Glutamatergic neuron (in vitro differentiated cells): ENCODE measurements at places on chromosomes 12 and 14. TPM values are rescaled to one million over a fixed set of nuclear protein-coding genes. Genes with fewer than 3 reads are reported as not detected.

GRCh38 chr14:37179896-37180502 is 7.6 kb upstream of the SLC25A21 start:
- no peaks in the 10 kb centered on the region for H3K36me3 ChIP-seq
- no peak for DNase-seq
- H3K27ac ChIP-seq: no peak overlapping the region

Gene FGD4
- total RNA-seq: 105 TPM

- H3K27ac ChIP-seq: no peak overlapping the region
- no peak for DNase-seq
- peaks cover 3% of the 10 kb centered on the region for H3K27me3 ChIP-seq
- peaks cover 2% of the 10 kb centered on the region for H3K4me1 ChIP-seq
- H3K36me3 ChIP-seq: peaks cover 18% of the 10 kb centered on the region
Measured at GRCh38 chr14:104326848-104327247, 188.5 kb downstream of the KIF26A start.

DNA sequence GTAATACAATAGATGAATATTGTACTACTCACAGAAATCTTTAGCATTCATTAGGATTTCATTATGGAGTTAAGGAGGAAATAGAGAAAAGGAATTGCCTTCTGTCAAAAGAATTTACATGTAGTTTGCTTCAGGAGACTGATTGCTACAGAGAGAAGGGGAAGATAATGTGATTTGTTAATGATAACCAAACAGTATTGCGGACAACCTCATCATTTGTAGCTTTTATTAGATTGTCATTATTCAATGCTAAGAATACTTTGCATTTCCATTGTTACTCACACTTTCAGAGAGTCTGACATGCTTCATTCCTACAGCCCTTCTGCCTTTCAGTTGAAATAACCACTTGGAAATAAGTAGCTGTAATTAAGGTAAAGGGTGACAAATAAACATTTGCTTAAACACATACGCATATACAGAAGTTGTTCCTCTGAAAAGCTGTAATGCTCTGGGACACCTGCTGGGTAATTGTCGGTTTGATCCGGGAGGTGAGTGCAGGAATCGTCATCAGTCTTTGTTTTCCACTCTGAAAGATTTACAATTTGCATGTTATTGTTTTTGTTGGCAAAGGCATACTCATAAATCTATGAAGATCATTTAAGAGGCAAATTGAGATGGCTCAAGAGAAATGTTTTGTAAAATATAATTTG is 600.2 kb downstream of the TRHDE start:
- H3K4me3 ChIP-seq: no peak overlapping the region
- peaks cover 5% of the 10 kb centered on the region for H3K36me3 ChIP-seq
- no peaks in the 10 kb centered on the region for H3K27me3 ChIP-seq
- H3K27ac ChIP-seq: no peak overlapping the region

GRCh38 chr12:6952863-6953441 is 1.8 kb downstream of the PTPN6 start:
- H3K4me1 ChIP-seq: no peaks in the 10 kb centered on the region
- no peak for DNase-seq
- no peak overlapping the region for H3K27ac ChIP-seq
- peaks cover 9% of the 10 kb centered on the region for H3K27me3 ChIP-seq

GRCh38 chr12:105677672-105678071 is 347.2 kb downstream of the C12orf75 start:
- H3K27ac ChIP-seq: no peak overlapping the region
- H3K4me1 ChIP-seq: no peaks in the 10 kb centered on the region
- H3K36me3 ChIP-seq: peaks cover 4% of the 10 kb centered on the region
- peaks cover 2% of the 10 kb centered on the region for H3K27me3 ChIP-seq
- DNase-seq: no peak

DNA sequence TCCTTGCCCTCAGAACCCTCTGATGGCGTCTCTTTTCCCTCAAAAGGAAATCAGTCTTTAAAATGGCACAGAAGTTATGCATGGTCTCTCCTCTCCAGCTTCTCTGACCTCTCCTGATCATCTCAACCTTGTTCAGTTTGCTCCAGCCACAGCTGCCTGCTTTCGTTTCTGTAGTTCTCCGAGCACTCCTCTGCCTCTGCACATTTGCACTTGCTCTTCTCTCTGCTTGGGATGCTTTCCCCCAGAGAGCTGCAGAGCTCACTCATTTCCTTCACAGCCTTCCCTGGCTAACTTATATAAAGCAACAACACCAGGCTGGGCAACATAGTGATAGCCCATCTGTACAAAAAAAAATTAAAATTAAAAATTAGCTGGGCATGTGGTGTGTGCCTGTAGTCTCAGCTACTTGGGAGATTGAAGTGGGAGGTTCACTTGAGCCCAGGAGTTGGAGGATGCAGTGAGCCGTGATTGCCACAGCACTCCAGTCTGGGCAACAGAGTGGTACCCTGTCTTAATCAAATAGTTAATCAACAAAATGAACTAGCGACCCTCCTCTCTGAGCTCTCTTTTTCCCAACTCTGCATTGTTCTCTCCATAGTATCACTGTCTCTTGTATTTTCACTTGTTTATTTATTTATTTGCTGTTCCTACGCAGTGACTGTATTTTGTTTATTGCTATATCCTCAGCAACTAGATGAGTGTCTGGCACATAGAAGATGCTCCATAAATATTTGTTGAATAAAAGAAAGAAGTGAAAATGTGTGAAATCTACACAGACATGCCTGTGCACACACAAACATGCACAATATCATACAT is 37.7 kb downstream of the PPFIBP1 start:
- no peaks in the 10 kb centered on the region for H3K36me3 ChIP-seq
- H3K27me3 ChIP-seq: no peaks in the 10 kb centered on the region
- no peak for DNase-seq
- H3K4me1 ChIP-seq: peaks cover 9% of the 10 kb centered on the region
- no peak overlapping the region for H3K27ac ChIP-seq

DNA sequence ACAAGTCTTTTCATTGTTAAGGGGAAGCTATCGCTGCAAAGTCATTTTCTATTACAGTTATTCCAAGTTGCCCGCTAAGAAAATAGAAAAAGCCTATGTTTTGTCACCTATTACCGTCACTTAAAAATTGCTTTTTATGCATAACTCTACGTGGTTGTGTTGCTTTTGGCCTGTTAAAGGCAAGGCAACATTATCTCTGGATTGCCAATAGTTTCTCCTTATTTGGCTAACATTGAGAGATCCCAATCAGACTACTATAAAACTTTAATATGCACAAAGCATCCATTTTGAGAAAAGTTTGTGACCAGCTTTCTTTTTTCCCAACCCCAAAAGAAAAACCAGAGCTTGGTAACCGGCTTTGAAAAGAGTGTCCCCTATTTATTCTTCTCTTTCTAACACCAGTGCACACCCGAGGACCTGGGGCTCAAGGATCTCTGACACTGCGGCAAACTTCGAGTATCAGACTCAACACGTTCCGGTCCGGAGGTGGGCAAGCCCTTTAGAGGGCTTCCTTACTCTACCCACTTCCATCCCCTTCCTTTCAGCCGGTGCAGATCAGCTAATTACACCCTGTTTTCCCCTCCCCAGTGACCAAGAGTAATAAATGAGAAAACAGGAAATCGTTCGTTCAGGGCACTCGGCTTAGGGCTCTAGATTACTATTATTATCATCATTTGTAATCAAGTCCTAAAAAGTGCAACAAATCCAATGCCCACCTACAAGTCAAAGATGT is 1.2 kb downstream of the PPP1R12A start:
- DNase-seq: no peak
- H3K4me1 ChIP-seq: peaks cover 9% of the 10 kb centered on the region
- peak overlapping the region; percentile 95 for H3K27ac ChIP-seq
- H3K36me3 ChIP-seq: no peaks in the 10 kb centered on the region

Gene TPPP2
- total RNA-seq: not detected

DNA sequence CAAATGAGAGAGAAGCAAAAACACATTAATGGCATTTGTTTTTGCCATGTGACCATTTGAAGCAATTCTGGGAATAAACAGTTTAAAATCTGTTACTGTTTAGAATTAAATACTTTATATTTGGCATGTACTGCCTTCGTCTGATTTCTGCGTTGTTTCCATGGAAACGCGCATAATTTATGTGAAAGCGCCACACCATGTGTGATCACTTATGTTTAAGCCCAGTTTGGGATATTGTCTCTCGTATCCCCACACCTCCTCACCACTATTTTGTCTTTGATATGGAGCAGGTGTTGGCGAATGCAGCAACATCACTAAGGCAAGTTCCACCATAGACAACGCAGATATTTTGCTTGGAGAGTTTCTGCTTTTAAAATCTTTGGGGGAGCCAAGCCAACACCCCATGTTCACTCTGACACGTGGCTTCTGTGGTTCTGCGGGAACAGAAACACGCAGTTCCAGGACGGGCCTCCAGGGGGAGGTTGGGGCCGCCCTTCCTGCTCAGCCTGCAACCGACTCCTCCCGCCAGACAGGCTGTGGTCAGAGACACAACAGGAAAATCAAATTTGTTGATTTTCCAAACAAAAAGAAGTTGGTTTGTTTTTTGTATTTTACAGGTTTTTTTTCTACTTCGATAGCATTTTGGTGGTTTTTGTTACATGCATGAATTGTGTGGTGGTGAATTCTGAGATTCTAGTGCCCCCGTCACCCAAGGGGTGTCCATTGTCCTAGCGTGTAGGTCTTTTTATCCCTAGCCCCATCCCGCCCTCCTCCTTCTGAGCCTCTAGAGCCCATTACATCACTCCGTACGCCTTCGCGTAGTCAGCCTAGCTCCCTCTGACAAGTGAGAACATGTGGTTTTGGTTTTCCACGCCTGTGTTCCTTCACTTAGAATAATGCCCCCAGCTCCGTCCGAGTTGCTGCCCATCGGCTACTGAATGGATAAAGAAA is 101.9 kb upstream of the SFSWAP start:
- H3K36me3 ChIP-seq: no peaks in the 10 kb centered on the region
- H3K27ac ChIP-seq: no peak overlapping the region
- peaks cover 3% of the 10 kb centered on the region for H3K27me3 ChIP-seq
- no peak overlapping the region for H3K4me3 ChIP-seq
- peaks cover 5% of the 10 kb centered on the region for H3K4me1 ChIP-seq
- DNase-seq: peak; percentile 87

GRCh38 chr14:61462566-61463193 is 141.3 kb downstream of the PRKCH start:
- H3K4me1 ChIP-seq: peaks cover 9% of the 10 kb centered on the region
- H3K27me3 ChIP-seq: peaks cover 5% of the 10 kb centered on the region
- no peaks in the 10 kb centered on the region for H3K36me3 ChIP-seq
- H3K4me3 ChIP-seq: no peak overlapping the region
- no peak overlapping the region for H3K27ac ChIP-seq

Gene RTN1
- total RNA-seq: 518 TPM

GRCh38 chr12:91778091-91778832 is 367.4 kb downstream of the BTG1 start:
- H3K27ac ChIP-seq: no peak overlapping the region
- H3K36me3 ChIP-seq: no peaks in the 10 kb centered on the region
- H3K4me3 ChIP-seq: no peak overlapping the region
- H3K4me1 ChIP-seq: peaks cover 2% of the 10 kb centered on the region
- no peaks in the 10 kb centered on the region for H3K27me3 ChIP-seq
- DNase-seq: no peak

DNA sequence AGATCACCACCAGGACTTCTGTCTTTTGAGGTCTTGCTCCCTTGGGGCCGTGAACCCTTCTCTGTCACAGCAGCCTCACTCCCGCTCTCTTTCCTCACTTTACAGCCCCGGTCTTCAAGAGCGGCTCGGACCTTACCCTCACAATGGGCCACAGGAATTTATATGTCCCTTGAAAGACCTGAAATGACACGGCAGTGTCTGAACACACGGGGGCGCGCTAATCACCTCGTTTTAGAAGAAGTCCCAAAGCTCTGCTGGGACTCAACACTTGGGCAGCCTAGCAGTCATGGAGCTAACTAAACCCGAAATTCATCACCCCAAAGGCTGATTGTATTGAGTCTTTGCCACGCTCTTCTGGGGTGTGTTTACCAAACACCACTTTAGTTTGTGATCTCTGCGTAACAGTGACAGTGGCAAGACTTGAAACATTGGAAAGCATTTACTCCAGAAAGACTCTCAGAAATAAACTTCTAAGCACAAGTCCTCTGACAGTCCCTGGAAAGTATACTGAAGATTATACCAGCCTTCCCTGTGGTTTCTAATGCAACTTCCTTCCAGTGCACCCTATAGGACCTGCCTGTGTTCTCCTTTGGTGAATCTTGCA is 29.0 kb downstream of the SERPINA11 start:
- H3K4me3 ChIP-seq: no peak overlapping the region
- H3K36me3 ChIP-seq: peaks cover 12% of the 10 kb centered on the region
- H3K27me3 ChIP-seq: no peaks in the 10 kb centered on the region
- no peaks in the 10 kb centered on the region for H3K4me1 ChIP-seq
- peak; percentile 74 for DNase-seq
- no peak overlapping the region for H3K27ac ChIP-seq

- peaks cover 6% of the 10 kb centered on the region for H3K4me1 ChIP-seq
- H3K27me3 ChIP-seq: peaks cover 2% of the 10 kb centered on the region
- no peak overlapping the region for H3K27ac ChIP-seq
- H3K36me3 ChIP-seq: no peaks in the 10 kb centered on the region
- DNase-seq: no peak
- H3K4me3 ChIP-seq: no peak overlapping the region
Measured at GRCh38 chr12:118332511-118332910, 40.2 kb downstream of the TAOK3 start.

GRCh38 chr14:53824061-53824460 is 132.6 kb downstream of the BMP4 start:
- no peak overlapping the region for H3K27ac ChIP-seq
- no peak overlapping the region for H3K4me3 ChIP-seq
- no peaks in the 10 kb centered on the region for H3K4me1 ChIP-seq
- no peaks in the 10 kb centered on the region for H3K27me3 ChIP-seq

GRCh38 chr14:90681929-90682328 is 134.3 kb downstream of the TTC7B start:
- no peaks in the 10 kb centered on the region for H3K27me3 ChIP-seq
- H3K4me1 ChIP-seq: peaks cover 2% of the 10 kb centered on the region
- H3K4me3 ChIP-seq: no peak overlapping the region
- no peak overlapping the region for H3K27ac ChIP-seq
- DNase-seq: no peak

DNA sequence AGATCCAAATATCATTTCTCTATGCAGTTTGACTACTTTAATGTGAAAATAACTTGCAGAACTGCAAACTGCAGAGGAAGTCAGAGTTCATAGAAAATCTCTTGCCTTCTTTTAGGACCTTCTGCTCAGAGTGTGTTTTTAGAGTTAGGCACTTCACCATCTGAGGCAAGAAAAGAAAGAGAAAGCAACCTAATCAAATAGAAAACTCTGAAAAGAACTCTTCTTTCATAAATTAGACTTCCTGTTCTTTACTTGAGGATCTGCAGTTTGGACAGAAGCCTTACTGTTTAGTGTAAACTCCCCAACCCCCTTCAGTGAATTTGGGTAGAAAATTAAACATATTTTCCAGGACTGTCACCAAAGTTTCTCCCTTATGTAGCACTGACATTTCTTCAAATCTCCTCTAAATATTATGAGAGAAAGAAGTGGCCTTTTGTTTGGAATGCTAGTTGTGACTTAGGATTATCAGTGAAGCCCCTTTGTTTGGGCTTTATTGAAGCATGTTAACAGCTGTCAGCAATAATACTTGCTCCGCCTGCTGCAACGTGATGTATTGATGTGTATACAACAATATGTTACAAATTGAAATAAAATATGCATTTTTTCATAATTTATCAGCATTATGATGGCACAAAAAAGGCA is 99.5 kb downstream of the PDZRN4 start:
- DNase-seq: no peak
- peaks cover 4% of the 10 kb centered on the region for H3K4me1 ChIP-seq
- H3K4me3 ChIP-seq: no peak overlapping the region
- no peak overlapping the region for H3K27ac ChIP-seq
- no peaks in the 10 kb centered on the region for H3K36me3 ChIP-seq

Gene MAP3K9
- total RNA-seq: 20.0 TPM

Gene MANSC4
- total RNA-seq: not detected
